ENCODE measurements at places on chromosomes 12 and 14. TPM values are rescaled to one million over a fixed set of nuclear protein-coding genes. Genes with fewer than 3 reads are reported as not detected.

DNA sequence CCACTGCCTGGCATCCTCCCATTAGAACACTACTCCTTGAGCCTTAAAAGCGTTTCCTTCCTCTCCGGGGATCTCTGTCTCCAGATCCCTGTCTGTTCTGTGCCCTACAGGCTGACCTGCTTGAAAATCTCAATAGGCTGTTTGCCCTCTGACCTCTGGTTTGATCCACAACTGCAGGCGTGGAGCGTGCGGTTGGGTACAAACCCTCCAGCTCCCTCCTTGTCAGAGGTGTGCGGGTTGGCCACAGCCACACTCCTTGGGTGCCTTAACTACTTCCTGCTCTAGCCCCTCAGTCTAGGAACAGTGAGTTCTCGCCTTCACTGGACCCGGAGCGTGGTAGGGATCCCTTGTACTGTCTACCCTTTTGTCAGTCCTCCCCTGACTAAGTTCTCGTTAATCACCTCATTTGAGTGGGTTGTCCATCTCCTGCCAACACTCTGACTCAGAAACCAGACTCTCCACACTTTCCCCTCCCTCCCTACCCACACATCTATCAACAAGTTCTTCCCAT is 33.1 kb downstream of the CMKLR1 start:
- DNase-seq = no peak

DNA sequence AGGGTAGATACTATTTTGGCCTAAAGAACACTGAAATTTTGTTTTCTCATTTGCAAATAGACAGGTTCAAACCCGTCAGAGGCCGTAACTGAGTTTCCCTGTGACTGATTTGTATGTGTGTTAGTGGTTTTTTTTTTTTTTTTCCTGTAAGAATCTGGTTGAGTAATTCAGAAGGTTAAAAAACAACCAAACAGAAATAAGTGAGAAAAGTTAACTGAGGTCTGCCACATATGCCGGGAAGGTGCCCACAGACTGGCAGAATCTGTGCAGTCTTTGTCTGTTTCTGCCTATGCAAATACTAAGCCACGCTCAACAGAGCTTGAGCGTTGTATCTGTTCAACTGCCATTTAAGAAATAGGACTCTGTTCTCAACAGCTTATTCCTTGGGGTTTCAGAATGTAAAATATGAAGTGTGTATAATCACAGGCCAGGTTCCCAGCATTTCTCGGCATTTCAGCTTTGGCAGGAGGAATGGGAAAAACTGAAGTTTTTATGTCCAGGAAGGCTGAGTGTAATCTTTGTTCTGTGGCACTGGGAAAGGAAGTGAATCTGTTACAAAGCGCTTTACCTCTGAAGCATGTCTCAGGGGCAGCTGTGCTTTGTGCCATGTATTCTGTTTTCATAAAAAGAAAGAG is 181.9 kb downstream of the PRKCH start:
- peak; percentile 18 for DNase-seq

- DNase-seq = no peak
Observed at GRCh38 chr12:42236017-42236416, 2.0 kb downstream of the YAF2 start.

GRCh38 chr12:65640489-65640901 is 183.8 kb upstream of the HMGA2 start:
- no peak for DNase-seq

GRCh38 chr12:24387381-24387780 is 437.9 kb upstream of the SOX5 start:
- no peak for DNase-seq

DNA sequence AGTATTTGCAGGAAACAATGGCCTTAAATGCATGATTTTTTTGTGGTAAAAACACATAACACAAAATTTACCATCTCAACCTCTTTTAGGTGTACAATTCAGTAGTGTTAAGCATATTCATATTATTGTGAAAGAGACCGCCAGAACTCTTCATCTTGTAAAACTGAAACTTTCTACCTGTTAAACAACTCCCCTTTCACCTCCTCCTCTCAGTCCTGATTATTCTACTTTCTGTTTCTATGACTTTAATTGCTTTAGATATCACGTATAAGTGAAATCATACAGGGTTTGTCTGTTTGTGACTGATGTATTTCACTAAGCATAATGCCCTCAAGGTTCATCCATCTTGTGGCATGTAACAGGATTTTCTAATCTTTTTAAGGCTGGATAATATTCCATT is 353.4 kb downstream of the ADAMTS20 start:
- no peak for DNase-seq

- peak; percentile 29 for DNase-seq
Observed at GRCh38 chr12:100141998-100142850, 450 bp downstream of the BLTP3B start.

GRCh38 chr12:82015623-82016347 is 256.6 kb upstream of the PPFIA2 start:
- no peak for DNase-seq

- peak; percentile 38 for DNase-seq
Observed at GRCh38 chr12:104498211-104498801, 41.6 kb downstream of the CHST11 start.

The KIF26A gene
- total RNA-seq = 3.9 TPM

The GPR84 gene
- total RNA-seq = 0.57 TPM

The HEATR5A gene
- 7.9 TPM for total RNA-seq

The PRH2 gene
- total RNA-seq = not detected

The OAS2 gene
- 35.4 TPM for total RNA-seq

The SLC4A8 gene
- 0.83 TPM for total RNA-seq

The LRRIQ1 gene
- total RNA-seq = not detected

The WASHC4 gene
- 38.5 TPM for total RNA-seq

Data from T-helper 17 cell (primary cell).